ENCODE measurements at places on chromosomes 5 and 9.

- DNase-seq, result no peak
These were observed 103.7 kb upstream of the ITGA1 start for GRCh38 chr5:52684051-52684450.

DNA sequence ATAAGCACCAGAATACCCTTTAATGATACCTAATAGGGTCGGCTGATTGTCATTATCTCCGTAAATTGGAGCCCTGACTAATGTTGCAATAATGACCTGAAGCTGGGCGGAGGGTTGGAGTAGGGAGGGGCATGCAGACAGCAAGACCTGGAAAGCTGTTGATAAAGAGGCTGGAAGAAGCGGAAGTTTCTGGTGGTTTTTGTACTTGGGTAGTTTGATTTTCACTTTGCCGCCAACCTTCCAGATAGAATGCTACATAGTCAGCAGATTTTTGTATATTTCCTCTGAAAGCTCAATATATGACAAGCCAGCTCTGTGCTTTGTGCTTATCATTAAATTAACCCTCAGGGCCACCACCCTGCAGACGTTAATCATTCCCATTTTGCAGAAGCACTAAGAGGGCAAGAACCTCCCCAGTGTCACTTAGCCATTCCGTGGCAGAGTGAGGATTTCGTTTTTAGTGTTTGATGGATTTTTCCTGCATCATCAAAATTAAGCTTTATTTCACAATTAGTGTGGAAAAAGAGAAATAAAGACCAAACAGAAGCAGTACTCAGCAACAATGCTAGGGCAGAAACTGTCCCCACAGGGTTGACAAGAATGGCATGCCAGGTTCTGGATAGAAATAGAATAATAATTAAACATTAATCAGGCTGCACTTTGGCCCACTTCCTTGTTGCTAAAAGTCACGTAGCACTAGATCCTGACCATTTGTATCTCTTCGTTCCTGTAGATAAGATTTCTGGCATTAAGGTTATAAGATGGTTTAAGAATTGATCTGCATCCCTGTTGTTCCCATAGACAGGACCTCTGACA, 34.7 kb downstream of the DIRAS2 start:
- no peak for DNase-seq

DNA sequence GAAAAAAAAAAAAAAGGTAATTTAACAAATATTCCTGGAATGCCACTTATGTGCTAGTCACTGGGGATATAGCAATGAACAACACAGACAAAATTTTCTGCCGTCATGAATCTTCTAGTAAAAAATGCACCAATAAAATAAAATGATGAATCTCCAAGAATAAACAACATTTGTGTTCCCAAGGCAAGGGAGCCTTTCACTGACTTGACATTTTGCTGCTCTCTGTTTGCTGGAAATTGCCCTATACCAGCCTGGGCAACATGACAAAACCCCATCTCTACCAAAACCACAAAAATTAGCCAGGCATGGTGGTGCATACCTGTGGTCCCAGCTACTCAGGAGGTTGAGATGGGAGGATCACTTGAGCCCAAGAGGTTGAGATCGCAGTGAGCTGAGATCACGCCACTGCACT, 64.5 kb upstream of the ERBIN start:
- DNase-seq, result no peak

DNA sequence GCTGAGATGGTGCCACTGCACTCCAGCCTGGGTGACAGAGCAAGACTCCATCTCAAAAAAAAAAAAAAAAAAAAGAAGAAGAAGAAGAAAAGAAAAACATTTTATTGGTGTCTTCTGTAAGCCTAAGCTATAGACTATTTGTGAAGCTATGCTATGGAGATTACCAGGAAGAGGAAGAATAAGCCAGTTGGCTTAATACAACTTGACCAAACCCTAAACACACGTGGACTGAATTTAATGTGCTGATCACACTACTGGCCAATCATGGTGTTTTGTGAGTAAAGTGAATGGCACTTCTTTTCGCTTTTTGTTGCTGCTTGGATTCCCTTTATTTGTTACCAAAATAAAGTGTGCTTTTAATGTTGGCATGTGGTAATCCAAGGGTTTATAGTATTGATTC, 49.9 kb downstream of the GGTA1 start:
- no peak for DNase-seq

- DNase-seq, result no peak
These were observed 627.3 kb upstream of the NUDT12 start for GRCh38 chr5:104189909-104190308.

Measured in HL-60 (cell line).